Stomach (tissue), 19 donors: ENCODE measurements at places on chromosomes 5 and 9.

GRCh38 chr5:180133551-180133950 lies 62.0 kb upstream of the RNF130 start:
- DNase-seq = no peak

GRCh38 chr5:1183424-1184162 lies 17.8 kb upstream of the SLC6A19 start:
- DNase-seq = no peak

DNA sequence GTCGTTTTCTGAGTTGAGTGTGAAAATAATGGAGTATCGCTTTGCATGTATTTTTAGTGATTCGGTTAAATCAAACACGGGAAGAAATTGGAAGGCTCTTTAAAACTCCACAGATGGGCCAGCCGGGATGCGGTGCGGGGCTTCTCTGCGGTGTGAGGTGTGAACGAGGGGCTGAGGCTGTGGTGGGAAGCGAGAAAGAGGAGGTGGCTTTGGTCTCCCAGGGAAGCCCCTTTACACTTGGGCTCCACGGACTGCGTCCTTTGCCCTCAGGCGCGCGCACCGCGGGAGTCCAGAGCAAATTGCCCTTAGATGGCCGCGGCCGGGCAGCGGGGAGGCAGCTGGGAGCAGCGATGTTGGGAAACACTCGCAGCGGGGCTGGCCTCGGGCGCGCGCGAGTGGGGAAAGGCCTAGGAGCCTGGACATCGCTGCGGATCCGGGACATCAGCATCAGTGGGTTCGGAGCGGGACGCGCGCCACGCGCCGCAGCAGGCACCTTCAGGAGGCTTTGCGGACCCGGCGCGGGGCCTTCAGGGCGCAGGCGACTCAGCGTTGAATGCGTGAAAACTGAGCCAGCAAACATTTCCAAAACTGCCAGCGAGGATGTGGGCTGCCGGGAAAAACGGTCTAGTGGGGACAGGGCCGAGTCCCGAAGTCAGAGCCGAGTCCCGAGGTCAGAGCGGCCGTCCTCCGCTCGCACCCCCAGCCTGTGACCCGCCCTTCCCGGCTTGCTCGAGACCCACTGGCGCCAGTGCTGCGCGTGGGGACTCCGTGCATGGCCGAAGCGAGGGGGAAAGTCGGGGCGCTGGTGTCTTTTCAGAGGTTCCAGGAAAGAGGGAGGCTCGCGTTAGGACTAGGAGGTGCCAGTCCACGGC lies 6.5 kb downstream of the IRX1 start:
- DNase-seq = no peak

DNA sequence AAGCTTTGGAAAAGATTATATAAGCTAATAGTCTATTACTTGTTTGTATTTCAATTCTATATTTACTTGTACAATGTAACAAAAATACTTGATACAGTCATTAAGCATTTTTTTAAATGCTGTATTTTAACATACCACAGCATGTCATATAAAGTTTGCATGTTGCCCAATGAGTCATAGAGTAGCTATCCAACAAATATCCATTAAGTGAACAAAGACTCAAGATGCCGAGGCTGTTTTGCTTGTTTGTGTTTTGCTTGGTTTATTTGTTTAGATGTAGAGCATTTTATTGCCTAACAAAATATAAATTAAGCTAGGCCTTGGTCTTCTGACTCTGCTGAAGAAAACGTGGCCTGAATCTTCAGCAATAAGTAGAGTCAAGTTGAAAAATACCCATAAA lies 1584.3 kb upstream of the NUDT12 start:
- no peak for DNase-seq

DNA sequence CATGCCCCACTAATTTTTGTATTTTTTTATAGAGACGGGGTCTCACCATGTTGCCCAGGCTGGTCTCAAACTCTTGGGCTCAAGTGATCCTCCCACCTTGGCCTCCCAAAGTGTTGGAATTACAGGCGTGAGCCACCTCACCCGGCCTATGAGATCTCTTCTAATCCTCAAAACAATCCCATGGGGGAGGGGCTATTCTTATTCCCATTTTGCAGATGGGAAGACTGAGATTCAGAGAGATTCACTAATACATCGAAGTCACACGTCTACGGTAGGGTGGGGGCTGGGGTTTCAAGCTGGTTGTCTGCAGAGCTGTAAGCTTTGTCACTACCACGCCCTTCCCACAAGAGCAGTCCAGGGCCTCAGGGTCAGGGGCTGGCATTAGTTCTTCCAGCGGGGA lies 14.0 kb upstream of the NTNG2 start:
- no peak for DNase-seq

- DNase-seq = no peak
Observed at GRCh38 chr5:86038566-86038965, 579.2 kb upstream of the COX7C start.

GRCh38 chr9:31697956-31698355 lies 686.5 kb upstream of the ACO1 start:
- no peak for DNase-seq

DNA sequence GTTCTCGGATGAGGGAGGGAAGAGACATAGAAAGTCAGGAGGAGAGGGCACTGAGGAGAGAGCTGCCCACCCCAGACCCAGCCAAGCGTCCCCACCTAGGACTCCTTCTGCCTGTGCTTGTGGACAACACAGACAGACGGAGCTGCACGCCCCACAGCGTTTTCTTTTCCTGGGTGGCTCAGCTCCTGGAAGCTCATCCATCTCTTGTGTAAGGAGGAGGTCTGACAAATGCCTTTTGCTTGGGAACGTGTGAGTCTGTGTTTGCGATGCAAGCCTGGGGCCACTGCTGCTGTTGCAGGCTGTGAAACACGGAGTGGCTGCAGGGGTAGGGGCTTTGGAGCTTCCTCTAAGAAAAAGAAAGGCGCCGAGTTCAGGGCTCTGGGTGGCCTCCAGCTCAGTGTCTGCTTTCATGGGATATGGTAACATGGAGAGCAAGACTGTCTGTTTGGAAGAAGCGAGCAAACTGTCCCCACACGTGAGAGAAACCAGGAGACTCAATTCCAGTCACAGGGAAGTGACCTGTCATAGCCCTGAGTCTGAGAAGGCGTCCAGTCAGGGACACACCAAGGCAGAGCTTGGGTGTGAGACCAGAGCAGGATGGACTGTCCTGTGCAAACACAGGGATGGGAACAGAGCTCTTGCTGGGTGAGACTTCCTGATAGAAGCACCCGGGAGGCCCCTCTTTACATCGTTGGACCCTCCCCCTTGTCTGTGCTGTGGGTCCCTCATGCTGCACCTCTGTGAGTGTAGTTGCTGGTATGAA lies 42.7 kb downstream of the GADD45G start:
- no peak for DNase-seq

GRCh38 chr5:127934791-127935256 lies 148.7 kb upstream of the SLC12A2 start:
- DNase-seq = peak; percentile 85

- peak; percentile 37 for DNase-seq
Observed at GRCh38 chr5:168881427-168882149, 302.4 kb upstream of the PANK3 start.

- no peak for DNase-seq
Observed at GRCh38 chr9:37141015-37141414, 20.6 kb downstream of the ZCCHC7 start.

- DNase-seq = no peak
Observed at GRCh38 chr5:83856881-83857280, 136.2 kb upstream of the HAPLN1 start.

DNA sequence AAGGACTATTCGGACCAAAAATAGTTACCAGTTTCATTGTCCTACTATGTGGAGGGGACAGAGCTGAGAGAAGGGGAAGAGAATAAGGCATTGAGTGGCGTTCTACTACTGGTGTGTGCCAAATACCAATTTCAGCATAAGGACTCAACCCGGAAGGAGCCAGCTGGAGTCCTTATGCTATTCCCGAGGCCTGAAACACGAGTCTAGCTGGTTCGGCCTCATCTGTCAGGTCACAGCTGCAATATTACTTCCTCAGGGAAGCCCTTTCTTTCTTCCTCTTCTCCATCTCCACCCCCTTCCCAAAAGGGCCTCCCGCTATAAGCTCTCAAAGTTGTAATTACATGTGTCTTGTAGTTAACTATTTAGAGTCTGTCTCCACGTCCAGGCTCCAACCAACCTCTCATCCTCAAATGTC lies 20.5 kb upstream of the FER start:
- peak; percentile 79 for DNase-seq

DNA sequence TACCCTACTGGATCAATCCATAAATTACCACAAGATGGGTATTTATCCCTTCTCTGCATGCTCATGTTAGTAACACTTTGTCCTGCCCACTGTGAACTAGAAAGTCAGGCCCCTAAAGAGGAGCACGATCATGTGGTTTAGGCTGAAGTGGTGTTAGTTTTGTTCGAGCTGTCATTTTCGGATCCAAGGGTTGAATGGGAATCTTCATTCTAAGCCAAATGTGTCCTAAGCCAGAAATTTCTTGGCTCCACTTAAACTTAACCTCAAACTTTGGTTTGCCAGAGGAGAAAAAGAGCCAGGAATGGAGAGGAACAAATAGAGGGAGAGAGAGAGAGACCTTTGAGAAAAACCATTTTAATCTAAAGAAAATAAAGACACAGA lies 837.7 kb upstream of the ZNF608 start:
- peak; percentile 43 for DNase-seq

- no peak for DNase-seq
Observed at GRCh38 chr9:90996154-90997065, 194.8 kb downstream of the SYK start.

GRCh38 chr5:148788636-148789035 lies 37.8 kb upstream of the ADRB2 start:
- DNase-seq = no peak

DNA sequence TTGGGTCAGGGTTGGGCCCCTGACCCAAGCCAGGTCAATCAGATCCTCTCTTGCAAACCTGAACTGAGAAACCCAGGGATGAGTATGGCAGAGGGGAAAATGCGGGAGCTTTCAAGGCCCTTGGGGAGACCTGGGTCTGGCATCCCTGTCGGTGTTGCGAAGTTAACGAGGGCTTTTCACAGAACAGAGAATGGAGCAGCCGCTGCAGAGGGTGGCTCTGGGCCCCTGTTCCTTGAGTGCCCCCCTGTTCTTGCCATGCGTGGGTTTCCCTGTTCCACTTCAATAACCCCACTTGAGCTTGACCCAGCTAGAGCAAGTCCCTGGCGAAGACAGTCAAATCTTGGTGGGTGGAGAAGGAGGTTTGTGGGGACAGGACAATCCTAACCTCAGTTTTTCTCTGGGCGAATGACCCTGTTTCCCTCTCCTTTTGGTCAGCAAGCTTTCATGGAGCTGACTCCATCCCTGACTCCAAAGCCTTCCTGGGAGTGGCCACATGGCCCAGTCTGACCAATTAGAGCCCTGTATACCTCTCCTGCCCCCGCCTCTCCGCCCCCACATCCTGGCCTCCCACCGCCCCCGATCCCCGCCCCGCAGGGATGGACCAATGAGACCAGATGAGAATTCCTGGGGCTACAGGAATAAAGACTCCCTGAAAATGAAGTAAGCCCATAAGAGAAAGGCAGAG lies 2.9 kb upstream of the VDAC1 start:
- peak; percentile 40 for DNase-seq

- DNase-seq = no peak
Observed at GRCh38 chr5:57932761-57933160, 450.1 kb upstream of the ACTBL2 start.

DNA sequence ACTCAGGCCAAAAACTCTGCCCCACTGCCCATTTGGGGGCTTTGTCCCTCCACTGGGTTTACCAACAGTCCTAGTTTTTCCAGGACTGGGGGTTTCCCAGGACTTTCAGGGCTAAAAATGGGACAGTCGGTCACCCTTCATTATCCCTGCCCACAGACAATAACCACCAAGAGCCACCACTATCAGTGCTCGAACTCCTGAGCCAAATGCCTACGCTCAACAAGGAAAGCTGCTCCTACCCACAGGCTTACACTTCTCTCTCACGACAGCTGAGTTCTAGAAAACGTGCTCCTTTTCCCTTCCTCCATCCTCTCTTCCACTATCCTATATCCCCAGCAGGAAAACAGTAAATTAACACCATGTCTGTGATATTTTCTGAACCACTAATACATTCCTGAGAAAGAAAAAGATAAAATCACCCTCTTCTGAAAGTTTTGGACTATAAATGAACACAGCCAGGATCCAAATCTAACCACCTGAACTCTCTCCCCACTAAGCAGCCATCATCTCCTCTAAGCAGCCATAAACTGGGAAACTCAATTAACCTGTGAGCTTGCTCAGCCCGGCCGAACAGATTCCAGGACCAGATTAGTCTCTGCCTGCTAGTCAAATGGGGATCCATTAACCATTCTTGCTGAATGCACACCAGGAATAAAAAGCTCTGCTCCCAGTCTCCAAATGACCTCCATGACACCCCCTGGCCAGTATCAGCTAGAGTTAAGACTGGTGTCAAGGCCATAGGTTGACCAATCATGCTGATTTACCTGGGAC lies 41.8 kb downstream of the KLHL3 start:
- no peak for DNase-seq

DNA sequence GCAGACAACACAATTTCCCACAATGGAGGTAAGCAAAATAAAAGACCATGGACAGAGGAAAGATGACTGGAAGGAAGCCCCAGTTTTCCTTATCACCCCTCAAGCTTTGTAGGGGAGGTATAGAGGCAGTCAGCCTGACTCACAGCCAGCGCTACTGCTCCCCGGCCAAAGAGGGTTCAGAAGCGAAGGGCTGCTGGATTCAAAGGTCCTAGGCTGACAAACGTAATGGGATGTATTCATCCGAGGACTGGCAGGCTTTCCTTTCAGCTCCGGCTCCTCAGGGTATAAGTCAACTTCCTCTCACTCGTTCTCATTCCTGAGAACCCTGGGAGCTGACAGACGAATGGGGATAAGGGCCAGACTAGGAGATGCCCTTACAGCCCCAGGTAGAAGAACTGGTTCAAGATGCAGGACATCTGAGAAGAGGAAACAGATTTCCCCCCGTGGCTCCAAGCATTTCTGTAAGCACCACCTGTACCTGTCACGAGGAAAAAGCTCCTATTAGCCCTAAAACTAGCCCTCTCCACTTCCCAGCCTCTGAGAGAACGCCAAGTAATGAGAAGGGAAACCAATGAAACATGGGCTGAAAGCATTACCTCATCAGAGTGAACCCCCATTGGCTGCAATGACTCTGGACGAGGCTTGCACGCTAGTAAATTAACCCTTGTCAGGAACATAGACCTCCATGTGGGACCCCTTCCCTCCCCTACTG lies 22.1 kb upstream of the FAM13B start:
- DNase-seq = peak; percentile 55

DNA sequence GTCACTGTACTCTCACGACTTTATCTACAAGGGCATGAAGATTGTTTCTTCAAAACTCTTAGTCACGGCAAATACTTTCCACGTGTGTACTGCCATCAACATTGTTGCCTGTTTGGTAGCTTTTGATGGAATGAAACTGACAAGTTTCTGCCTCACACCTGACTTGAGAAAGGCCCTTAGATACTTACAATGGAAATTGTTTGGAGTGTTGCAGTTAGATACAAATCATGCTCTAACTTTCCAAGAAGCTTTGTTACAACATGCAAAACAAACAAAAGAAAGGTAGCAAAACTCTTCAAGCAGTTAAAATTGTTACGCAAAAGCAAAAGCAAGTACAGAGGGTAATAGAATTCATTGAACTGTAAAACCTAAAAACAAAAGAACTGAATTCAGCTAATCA lies 91.1 kb upstream of the TLE4 start:
- DNase-seq = no peak

GRCh38 chr5:41735213-41735612 lies 135.0 kb downstream of the OXCT1 start:
- DNase-seq = no peak
